ENCODE measurements at places on chromosomes 5 and 9.

GRCh38 chr5:132445640-132445923 lies 45.0 kb downstream of the IRF1 start:
- H3K4me3 ChIP-seq = no peak overlapping the region
- H3K27me3 ChIP-seq = no peaks in the 10 kb centered on the region
- H3K27ac ChIP-seq = peak overlapping the region; percentile 21
- no peak for DNase-seq
- peaks cover 14% of the 10 kb centered on the region for H3K36me3 ChIP-seq

DNA sequence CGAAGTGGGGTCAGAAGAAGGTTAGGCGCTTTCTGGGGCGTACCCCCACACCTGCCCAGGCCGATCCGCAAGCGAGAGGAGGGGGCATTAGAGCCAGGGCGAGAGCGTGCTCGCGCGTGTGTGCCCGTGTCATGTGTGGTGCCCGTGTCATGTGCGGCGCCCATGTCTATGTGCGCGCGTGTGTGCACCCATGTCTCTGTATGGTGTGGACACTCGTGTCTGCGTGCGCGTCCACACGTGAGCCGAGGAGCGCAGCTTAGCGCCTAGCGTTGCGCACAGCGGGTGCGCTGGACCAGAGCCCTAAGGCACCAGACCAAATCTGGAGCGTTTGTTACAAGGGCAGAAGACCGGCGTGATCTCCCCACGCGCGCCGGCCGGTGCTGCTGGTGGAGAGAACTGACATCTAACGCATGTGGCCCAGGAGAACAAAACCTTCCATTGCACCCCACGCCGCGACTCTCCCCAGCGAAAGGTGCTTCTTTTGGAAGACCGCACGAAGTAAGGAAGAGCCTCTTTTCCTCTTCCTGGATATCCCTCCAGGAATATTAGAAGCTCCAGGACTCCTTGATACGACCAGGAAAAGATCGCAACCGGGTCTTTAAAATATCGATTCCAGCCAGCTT lies 644 bp downstream of the NIM1K start:
- H3K4me1 ChIP-seq = peaks cover 26% of the 10 kb centered on the region
- H3K4me3 ChIP-seq = peak overlapping the region; percentile 85
- DNase-seq = no peak

- no peak for DNase-seq
- H3K4me1 ChIP-seq = peaks cover 15% of the 10 kb centered on the region
- H3K27me3 ChIP-seq = no peaks in the 10 kb centered on the region
- peaks cover 4% of the 10 kb centered on the region for H3K36me3 ChIP-seq
- H3K27ac ChIP-seq = no peak overlapping the region
These were observed 28.4 kb downstream of the QRFP start for GRCh38 chr9:130868230-130868629.

DNA sequence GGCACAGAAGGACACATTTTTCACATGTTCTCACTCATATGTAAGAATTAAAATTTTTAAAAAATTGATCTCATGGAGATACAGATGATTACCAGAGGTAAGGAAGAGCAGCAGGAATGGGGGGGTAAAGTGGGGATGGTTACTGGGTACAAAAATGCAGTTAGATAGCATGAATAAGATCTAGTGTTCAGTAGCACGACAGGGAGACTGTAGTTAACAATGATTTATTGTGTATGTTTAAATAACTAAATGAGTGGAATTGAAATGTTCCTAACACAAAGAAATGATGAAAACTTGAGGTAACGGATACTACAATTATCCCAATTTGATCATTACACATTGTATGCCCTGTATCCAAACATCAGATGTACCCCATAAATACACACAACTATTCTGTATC lies 15.2 kb upstream of the TGFBI start:
- H3K36me3 ChIP-seq = no peaks in the 10 kb centered on the region
- no peak overlapping the region for H3K4me3 ChIP-seq
- no peaks in the 10 kb centered on the region for H3K4me1 ChIP-seq
- H3K27ac ChIP-seq = no peak overlapping the region
- DNase-seq = no peak
- peaks cover 29% of the 10 kb centered on the region for H3K27me3 ChIP-seq

- peaks cover 4% of the 10 kb centered on the region for H3K36me3 ChIP-seq
- H3K4me3 ChIP-seq = peak overlapping the region; percentile 23
- H3K27ac ChIP-seq = no peak overlapping the region
- peaks cover 31% of the 10 kb centered on the region for H3K27me3 ChIP-seq
- DNase-seq = no peak
- peaks cover 9% of the 10 kb centered on the region for H3K4me1 ChIP-seq
These were observed 4.8 kb upstream of the ACOT12 start for GRCh38 chr5:81398741-81399140.

DNA sequence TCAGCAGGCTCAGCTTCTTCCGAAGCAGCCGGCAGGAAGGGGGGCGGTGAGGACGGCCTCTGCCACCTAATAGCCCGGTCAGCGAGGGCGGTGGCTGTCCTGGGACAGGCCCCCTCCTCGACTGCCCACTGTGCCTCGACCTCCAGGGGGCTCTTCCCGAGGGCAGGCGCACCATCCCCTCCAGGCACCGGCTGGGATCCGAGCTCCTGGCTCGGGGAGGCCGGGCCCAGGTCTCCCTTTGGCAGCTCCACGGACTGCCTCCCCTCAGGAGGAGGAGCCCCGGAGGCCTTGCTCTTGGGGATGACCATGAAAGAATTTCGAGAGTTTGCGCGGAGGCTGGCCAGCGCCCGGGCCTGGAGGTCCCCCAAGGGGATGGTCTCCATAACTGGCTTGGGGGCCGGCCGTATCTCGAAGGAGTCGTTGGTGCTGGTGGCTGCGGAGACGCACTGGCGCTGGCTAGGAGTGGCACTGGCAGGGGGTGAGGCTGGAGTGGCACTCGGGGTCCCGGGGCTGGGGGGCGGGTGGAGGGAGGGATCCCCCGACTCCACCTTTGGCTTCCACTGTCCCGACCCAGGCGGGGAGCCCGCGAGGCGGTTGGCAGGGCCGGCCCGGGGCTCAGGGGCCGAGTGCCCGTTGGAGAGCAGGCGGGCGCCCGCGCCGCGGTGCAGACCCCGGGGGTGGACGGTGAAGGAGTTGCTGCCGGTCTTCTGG lies 975 bp downstream of the TPRN start:
- H3K36me3 ChIP-seq = no peaks in the 10 kb centered on the region
- no peaks in the 10 kb centered on the region for H3K27me3 ChIP-seq
- peak overlapping the region; percentile 91 for H3K4me3 ChIP-seq
- peaks cover 39% of the 10 kb centered on the region for H3K4me1 ChIP-seq

DNA sequence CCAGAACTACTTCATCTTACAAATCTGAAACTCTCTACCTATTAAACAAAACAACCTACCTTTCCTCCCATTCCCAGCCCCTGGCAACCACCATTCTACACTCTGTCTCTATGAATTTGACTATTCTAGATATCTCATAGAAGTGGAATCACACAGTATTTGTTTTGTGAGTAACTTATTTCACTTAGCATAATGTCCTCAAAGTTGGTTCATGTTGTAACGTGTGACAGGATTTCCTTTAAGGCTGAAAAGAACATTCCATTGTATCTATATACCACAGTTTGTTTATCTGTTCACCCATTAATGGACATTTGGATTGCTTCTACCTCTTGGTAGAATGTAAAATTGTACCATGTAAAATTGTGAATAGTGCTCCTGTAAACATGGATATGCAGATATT lies 70.1 kb upstream of the NXNL2 start:
- H3K27ac ChIP-seq = no peak overlapping the region
- DNase-seq = no peak
- no peaks in the 10 kb centered on the region for H3K27me3 ChIP-seq
- H3K4me1 ChIP-seq = no peaks in the 10 kb centered on the region

GRCh38 chr5:173855162-173855994 lies 32.8 kb upstream of the CPEB4 start:
- no peaks in the 10 kb centered on the region for H3K36me3 ChIP-seq
- peaks cover 21% of the 10 kb centered on the region for H3K27me3 ChIP-seq
- no peak overlapping the region for H3K27ac ChIP-seq
- no peak overlapping the region for H3K4me3 ChIP-seq

DNA sequence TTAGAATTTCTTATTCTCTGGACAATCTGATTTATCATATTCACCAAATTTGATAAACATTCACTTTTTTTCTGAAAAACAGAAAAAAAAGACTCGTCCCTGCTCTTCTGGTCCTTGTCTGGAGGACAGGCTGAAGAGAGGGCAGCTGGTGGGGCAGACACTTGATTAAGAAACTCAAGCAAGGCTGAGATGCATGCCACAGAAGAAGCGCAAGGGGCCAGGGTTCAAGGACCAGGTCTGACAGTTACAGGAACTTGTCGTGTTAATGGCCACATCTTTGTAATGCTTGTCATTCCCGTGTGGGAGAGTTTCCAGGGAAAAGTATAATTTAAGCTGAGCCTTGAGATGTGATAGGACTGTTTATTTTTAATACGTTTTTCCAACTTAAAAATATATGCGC lies 40.6 kb upstream of the SHB start:
- H3K27me3 ChIP-seq = peaks cover 45% of the 10 kb centered on the region
- H3K4me3 ChIP-seq = no peak overlapping the region
- H3K4me1 ChIP-seq = no peaks in the 10 kb centered on the region

- no peaks in the 10 kb centered on the region for H3K36me3 ChIP-seq
- H3K27me3 ChIP-seq = no peaks in the 10 kb centered on the region
- no peak for DNase-seq
These were observed 233.2 kb downstream of the SPATA31A1 start for GRCh38 chr9:39588500-39589137.

DNA sequence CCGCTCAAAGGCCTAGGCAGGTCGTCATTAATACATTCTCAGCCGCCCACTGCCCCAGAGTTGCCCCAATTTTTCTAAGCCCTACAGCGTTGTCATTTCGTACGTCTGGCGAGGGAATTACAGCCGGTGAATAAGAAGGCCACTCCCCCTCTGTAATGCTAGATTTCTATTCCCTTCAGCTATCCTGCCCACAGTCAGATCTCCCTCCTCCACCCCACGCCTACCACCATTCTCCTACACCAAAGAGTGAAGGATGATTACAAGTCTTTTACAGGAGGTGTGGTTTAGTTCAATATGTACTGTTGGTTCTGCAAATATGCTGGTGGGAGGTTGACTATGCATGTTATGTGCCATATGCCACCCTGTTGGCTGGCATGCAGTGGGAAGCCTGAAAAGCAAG lies 83.7 kb upstream of the SMIM15 start:
- H3K4me3 ChIP-seq = no peak overlapping the region
- H3K36me3 ChIP-seq = no peaks in the 10 kb centered on the region
- DNase-seq = no peak
- no peaks in the 10 kb centered on the region for H3K27me3 ChIP-seq
- no peaks in the 10 kb centered on the region for H3K4me1 ChIP-seq

DNA sequence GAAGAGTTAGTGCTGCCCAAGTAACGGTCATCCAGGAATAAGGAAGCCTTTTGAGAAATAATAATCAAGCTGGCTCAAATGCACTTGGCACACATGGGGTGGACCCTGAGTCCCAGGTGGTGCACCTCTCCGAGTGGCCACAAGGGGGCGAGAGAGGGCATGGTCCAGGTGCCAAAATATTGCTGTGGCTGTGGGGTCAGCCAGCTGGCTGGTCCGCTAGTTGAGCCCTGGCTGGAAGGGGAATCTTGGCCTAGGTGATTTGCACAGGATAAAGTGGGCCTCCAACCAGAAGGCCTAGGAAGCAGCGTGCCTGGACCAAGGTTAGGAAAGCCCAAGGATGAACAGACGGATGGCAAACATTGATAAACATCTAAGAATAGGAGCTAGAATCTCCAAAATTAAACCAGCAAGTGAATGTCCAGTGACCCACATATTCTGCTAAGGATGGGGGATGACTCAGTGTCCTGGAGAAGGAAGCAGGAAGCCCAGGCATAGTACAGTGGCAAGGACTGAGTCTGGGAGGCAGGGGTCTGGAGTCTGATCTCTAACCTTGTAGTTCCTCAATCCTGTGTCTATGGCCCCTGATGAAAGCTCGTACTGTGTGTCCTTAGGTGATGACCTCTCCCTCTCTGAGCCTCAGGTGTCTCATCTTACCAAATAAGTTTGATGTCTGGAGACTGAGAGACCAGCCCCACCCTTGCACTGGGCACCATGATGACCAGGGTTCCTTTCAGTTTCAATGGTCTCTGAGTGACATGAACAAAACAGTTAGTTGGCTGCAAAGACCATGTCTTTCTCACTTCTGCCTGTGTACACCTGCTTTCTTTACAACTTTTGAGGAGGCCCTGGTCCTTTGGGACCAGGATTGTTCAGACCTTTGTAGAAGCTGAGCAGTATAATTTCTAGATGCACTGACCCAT lies 19.2 kb upstream of the SHB start:
- peak; percentile 51 for DNase-seq
- H3K36me3 ChIP-seq = no peaks in the 10 kb centered on the region
- no peak overlapping the region for H3K27ac ChIP-seq

DNA sequence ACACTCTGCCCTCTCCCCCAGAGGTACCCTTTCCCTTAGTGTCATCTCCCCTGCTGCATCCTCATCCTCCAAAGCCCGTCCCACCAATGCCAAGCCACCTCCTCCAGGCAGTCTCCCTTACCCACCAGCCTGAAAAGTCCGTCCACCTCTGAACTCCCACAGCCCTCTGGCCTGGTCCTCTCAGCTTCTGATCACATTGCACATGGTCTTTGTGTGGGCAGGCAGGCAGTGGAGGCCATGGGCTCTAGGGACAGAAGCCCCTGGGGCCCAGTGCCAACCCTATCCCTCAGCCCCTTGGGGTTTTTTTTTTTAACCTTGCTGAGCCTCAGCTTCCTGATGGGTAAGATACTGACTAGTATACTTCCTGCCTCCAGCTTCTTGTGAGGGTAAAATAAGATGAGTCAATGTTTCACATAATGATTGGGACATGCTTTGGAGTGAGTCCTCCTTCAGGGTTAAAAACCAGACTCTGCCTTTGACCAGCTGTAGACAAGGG lies 19.4 kb downstream of the CSF1R start:
- H3K27me3 ChIP-seq = no peaks in the 10 kb centered on the region
- DNase-seq = no peak
- H3K27ac ChIP-seq = no peak overlapping the region
- H3K4me3 ChIP-seq = no peak overlapping the region
- no peaks in the 10 kb centered on the region for H3K36me3 ChIP-seq

DNA sequence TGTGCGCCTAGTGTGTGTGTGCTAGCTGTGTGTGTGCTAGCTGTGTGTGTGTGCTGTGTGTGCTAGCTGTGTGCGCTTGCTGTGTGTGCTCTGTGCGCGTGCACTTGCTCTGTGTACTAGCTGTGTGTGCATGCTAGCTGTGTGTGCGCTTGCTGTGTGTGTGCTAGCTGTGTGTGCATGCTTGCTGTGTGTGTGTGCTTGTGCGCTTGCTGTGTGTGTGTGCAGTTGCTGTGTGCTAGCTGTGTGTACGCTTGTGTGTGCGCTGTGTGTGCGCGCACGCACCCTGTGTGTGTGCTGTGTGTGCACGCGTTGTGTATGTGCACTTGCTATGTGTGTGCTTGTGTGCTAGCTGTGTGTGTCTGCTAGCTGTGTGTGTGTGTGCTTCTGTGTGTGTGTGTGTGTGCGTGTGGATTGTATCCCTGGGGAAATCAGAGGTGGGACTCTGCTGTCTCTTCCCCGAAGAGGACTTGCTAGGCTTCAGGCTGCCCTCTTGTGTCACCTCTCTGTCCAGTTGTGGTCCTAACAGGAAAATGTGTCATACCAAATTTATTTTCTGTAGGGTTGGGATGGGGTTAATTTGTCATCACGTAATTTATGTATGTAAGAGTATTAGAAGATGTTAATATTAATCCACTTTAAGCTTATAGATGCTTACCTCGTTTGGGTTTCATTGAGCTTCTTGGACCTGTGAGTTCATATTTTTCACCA lies 38.9 kb downstream of the TPPP start:
- H3K36me3 ChIP-seq = peaks cover 27% of the 10 kb centered on the region
- H3K27me3 ChIP-seq = no peaks in the 10 kb centered on the region
- no peak overlapping the region for H3K4me3 ChIP-seq
- H3K27ac ChIP-seq = no peak overlapping the region
- no peak for DNase-seq

All from naive B cell (primary cell).